ENCODE measurements at places on chromosomes 5 and 9.

DNA sequence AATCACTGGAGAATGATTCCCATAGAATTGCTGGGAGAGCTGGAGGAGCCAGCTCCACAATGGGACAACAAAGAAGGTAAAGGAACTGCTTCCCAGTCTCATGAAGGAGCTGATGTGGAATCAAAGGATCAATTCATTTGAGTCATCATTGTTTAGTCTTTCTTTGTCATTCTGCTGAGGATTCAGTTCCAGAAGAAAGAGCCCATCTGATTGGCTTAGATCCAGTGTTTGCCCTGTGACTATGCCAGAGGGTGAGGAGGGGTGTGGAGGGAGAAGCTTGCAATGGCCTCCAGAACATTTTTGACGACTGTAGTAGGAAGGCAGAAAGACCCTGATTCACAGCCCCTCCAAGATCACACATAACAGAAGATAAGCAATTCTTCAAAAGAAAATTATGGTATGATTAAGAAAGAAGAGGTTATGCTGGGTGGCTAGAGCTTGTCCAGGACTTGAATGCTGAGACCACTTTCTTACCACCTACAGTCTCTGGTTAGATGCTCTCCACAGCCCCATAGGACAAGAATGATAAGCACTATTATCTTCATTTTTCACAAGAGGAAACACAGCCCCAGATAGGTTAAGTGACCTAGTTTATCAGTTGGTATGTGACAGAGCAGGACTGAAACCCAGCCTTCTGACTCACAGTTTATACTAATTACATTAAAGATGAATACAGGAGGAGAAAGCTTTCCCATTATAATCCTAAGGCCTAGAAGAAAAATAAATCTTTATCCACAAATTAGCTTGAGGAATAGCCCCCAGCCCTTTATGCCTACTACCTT lies 363.1 kb downstream of the PRELID2 start:
- DNase-seq, result no peak

DNA sequence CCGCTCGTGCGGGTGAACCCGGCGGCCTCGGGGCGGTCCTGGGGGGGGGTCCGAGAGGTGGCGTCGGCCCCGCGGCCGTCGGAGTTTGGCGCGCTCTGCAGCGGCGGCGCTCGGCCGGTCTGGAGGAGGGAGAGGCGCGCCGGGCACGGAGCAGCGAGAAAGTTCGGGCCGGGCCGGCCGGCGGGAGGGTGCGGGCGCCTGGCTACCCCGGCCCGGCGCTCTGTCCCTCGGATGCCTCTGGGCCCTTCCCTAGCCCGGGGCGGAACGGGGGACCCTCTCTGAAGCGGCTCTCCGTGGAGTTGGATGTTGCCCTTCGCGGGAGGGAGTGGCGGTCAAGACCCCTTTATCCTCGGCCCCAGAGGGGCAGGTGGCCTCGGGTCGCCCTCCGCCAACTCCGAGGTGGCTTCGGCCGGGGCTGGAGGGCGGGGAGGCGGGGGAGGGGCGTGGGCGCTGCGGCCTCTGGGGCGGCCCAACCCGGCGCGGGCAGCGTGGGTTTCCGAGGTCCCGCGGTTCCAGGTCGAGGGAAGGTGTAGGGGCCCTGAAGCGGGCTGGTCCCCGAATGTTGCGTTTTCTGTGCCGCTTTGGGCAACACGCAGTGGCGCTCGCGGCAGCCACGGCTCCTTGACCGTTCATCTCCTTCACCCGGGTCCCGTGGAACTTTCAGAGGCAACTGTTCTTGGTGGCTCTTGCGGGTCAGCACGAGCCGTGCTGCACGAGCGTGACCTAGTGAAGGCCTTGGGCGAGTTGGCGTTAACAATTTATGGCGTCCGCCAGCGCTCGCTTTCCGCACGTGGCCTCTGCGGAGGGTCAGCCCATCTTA lies 290.5 kb downstream of the DOCK8 start:
- no peak for DNase-seq

- DNase-seq, result no peak
These were observed 648.5 kb upstream of the WWC1 start for GRCh38 chr5:167642779-167643517.

GRCh38 chr5:39650008-39650762 lies 225.4 kb upstream of the DAB2 start:
- no peak for DNase-seq

DNA sequence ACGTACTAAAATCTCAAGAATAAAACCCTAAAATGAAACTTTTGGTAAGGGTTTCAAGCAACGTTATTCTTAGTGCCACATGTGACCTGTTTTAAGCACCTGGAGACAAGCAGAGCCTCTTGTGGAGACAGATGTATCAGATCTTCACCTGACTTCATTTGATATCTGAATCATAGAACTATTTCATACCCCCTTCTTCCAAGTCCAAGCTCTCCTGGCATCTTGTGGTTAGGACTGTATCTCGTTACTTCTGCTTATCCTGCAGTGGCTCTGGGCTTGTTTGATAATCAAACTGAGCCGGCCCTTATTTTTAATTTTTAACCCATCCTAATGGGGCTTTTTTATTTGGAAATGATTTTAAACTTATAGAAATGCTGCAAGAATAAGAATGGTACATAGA lies 11.1 kb upstream of the FSD1L start:
- DNase-seq, result no peak

DNA sequence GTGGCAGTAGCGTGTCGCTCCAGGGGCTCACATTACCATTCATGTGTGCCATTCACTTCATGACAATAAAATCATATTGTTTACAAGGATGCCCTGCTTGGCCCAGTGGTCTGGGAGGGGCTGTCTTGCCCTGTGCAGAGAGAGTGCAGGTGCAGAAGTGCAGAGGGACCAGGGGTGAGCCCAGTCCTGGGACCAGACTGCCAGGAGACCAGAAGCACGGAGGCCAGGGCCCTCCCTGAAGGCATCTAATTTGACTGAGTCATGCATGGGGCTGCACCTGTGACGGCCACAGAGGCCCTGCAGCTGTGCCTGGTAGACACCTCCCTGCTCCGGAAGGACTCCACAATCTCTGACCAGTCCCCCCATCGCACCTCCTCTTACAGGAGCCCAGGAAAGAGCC lies 164.4 kb upstream of the FOXD4L5 start:
- no peak for DNase-seq

DNA sequence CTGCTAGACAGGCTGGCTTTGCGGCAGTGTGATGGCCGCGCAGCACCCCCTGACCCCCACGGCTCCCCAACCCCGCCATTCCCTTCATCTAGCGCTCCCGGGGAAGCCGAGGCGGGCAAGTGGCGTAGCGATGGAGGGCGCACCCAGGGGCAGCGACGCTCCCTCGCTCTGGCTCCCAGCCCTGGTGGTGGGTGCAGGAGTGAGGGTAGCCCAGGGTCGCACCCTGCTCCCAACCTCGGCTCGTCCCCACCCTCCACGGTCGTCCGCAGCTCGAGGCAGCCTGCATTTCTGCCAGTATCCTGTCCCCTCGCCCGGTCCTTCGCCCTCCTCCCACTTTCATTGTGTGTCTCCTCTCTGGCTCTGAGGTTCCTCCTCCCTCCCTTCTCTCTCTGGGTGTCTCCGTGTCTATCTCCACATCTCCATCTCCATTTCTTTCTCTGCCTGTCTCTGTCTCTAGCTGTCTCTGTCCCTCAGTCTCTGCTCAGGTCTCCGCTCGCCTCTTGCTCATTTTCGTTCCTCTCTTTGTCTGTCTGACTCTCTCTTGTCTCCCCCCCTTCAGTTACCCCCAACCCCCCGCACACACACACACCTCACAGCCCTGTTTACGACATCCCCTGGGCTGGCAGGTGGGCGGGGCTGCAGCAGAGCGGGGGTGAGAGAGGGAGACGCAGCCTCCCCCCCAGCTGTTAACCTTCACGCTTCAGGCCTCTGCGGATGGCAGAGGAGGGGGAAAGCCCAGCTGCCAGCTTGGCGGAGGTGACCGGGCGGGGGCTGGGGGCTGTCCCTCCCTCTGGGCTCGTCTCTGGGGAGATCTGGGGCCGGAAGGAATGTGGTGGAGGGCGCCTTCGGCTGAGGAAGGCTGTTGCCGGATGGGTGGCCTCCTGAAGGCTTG lies 48.7 kb upstream of the PSD2 start:
- DNase-seq, result peak; percentile 35

GRCh38 chr5:55173687-55174230 lies 782 bp upstream of the CDC20B start:
- DNase-seq, result no peak

GRCh38 chr9:129887334-129888292 lies 52.4 kb downstream of the USP20 start:
- no peak for DNase-seq

- DNase-seq, result no peak
These were observed 10.5 kb downstream of the IRF1 start for GRCh38 chr5:132480042-132480441.

- no peak for DNase-seq
These were observed 91.2 kb downstream of the PAX5 start for GRCh38 chr9:36942891-36943290.

- DNase-seq, result no peak
These were observed 10.6 kb upstream of the GRIN1 start for GRCh38 chr9:137128158-137128861.
